Brain pericyte (primary cell): ENCODE measurements at places on chromosomes 2 and 18.

DNA sequence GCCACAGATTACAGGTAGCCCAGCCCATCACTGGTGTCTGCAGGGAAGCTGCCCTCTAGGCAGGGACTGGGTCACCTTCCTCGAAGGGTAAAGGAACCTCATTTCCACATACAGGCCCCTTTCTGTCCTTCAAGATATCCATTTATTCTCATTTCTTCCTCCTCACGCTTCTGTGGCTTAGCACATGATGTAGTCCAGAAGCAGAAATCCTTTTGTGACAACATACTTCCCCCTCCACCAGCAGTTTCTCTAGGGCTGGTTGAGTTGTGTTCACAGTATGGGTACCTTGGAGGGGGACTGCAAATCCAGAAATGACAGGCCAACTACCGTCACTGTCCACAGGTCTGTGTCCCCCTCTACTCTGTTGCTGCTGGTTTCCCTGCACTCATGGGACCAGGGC lies 364.9 kb downstream of the ANAPC1 start:
- DNase-seq = no peak

DNA sequence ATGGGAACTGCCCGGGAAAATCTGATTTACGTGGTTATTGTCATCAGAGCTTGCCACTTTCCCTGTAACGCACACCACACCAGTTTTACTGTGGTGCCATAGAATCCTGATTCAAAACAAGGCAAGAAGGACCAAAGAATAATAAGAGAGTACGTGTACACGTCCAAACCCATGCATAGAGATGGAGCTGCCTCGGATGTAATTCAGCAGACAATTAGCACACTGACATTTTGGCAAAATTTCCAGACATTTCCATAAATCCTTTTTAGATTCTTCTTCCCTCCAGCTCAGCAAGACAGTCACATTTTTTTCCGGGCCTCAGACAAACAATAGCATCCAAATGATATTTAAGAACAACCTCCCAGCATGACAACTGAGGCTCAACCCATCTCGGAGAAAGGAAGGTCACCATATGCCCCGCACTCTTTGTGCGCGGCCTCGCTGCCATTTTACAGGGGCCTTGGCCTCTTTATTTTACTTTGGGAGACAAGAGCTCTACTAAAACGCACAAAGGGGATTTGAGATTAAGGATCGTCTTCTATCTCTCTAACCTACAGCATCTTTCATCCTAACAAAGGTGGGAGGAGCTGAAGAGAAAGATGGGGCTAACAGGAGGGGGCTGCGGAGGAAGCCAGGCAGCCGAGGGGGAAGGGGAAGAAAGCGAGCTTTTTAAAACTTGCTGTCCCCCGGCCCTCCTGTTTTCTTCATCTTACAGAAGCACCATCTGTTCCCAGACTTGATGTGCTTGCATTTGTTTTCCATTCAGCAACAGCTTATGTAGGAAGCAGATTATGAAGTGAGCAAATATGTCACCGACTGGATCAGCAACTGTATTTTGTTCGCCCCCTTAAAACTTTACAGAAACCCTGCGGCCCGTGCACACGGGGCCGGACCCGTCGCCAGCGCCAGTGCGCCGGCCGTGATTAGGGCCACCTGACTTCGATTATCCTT lies 61.0 kb downstream of the CDCA7 start:
- no peak for DNase-seq

GRCh38 chr2:12766421-12766879 lies 49.7 kb downstream of the TRIB2 start:
- no peak for DNase-seq

GRCh38 chr2:207835805-207836204 lies 66.1 kb upstream of the FZD5 start:
- DNase-seq = no peak

DNA sequence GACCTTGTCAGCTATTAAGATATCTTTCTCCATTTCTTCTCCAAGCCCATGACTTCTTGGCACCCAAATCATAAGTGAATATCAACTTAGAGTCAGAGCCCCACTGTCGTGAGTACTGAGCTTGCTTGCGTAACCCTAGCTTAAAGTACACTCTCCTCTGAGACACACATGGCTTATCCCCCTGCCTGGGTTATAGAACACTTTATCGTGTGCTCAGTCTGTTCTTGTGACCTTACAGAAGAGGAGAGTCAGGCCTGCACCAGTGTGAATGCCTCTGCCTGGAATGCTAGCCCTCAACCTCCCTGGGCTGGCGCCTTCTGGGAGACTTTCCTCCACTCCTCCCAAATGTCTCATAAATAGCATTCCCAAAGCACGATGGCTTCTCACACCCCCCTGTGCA lies 79.3 kb downstream of the CEP192 start:
- no peak for DNase-seq

- DNase-seq = no peak
Measured at GRCh38 chr2:16134436-16135165, 194.3 kb downstream of the MYCN start.

DNA sequence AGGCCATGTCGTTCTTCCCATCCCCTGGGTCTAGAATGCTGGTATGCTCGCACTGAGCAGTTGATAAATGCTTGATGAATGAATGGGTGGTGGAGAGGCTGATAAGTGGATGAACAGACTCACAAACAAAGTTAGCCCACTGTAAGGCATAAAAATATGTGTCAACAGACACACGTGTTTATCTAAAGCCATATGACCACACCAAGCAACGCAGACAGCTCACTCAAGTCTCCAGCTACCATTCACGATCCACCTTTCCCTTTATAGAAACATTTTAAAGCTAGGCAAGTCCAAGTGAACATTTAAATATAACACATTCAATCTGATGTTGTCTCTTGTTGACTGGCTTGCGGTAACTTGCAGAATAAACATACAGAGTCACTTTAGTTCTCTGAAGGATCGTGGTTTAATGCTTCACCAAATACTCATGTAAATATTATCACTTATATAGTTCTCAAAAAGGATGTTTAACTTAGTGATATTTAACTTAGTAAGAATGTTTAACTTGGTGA lies 105.5 kb downstream of the NOL10 start:
- no peak for DNase-seq

DNA sequence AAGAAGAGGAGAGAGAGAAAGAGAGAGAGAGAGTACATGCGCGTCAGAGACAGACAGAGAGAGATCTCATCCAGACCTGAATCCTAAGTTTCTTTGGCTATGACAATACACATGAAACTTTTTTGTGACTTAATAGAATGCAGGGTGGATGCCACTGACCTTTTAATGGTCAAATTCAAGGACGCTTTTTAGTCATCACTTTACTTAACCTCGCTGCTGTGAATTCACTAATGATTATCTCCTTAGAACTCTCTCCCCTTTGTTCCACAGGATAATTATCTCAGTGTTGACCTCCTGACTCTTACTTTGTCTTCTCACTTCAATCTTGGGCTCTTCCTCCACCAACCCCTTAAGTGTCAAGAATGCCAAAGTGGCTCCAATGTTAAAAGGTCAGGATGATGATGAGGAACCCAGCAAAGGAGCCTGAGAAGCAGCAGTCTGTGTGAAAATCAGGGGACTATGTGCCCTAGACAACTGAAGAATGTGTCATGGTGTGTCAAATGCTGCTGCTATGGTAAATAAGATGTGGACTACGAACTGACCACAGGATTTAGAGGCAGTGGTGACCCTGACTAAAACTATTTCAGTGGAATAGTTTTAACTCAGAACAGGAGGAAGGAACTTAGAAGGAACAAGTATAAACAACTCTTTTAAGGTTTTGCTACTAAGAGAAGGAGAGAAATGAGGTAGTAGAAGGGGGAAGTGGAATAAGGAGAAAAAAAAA lies 382.1 kb downstream of the ZEB2 start:
- DNase-seq = no peak

- DNase-seq = no peak
Measured at GRCh38 chr18:70998490-70998889, 709.6 kb downstream of the SOCS6 start.

DNA sequence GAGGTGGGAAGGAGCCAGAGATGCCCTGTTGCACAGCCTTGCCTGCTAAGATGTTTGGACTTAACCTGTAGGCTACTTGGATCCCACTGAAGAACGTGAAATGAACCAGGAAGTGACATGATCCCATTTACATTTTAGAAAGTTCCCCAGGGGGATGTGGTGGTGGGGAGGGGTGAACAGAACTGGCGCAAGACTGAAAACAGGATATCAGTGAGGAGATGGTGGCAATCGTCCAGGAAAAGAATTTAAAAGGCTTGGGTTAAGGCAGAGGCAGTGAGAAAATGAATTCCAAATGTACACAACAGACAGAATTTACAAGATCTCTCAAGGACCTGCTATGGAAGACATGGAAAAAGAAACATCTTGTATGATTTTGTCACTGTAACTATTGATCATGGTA lies 42.3 kb downstream of the SULT1C2 start:
- DNase-seq = no peak

- no peak for DNase-seq
Measured at GRCh38 chr18:3874125-3874524, 424.2 kb downstream of the TGIF1 start.

- DNase-seq = peak; percentile 73
Measured at GRCh38 chr18:56890632-56891031, 239.5 kb downstream of the WDR7 start.

- no peak for DNase-seq
Measured at GRCh38 chr2:23556929-23557328, 171.9 kb downstream of the KLHL29 start.

DNA sequence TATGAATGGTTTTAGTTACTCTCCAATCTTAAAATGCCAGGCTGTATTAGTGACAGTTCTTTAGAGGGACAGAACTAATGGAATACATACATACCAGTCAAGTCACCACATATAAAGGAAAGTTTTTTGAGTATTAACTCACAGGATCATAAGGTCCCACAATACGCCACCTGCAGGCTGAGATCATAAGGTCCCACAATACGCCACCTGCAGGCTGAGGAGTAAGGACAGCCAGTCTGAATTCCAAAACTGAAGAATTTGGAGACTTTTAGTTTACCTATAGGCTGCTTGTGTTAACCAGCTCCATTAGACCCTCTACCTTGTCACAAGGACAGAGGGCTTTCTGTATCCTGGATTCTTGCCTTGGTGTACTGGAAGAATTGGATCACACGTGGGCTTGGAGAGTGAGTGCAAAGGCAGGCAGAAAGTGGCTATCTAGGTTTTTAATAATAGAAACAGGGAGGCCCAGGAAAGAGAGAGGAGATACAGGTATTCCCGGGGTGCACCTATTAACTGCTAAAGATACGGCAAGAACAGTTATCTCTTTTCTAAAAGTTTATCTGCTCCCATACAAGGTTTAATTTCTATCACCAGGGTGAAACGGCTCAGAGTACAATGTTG lies 234.9 kb upstream of the CYRIA start:
- no peak for DNase-seq

DNA sequence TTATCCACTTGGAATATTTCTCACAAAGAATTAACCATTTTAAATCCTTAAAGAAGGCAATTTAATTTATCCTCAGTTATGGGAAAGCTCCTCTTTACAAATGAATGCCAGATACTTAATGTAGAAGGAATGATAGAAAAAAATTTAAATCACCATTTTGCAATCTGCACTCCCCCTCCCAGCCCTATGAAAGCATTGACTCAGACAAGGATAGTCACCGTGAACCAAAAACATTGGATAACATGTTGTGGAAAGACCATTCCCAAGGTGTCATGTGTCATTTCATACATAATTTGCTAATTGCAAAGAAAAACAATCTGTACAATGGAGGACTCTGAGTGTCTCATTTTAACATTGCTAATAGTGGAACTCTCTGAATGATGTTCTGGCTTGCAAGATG lies 421.0 kb downstream of the TXNL1 start:
- no peak for DNase-seq

DNA sequence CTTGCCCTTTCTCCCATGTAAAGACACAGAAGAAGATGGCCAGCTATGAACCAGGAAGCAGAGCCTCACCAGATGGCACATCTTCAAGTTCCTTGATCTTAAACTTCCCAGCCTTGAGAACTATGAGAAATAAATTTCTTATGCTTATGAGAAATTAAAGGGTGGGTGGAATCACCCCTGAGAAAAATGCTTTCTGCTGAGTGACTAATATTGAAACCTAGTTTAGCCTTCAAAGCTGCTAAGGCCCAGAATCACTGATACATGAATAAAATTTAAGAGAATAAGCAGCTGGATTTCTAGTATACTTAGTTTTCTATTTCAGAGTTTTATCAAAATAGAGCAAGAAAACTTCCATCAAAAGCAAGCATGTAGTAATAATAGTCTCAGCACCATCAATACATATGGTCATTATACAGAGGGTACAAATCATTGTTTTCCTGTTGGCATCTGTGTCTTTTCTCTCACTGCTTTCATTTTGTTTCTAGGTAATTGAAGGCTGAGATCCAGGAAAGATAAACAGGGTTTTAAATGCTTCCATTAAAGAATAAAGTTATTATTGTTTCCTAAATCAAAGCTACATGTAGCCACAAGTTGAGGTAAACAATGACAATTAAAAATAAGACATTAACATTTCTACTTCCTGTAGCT lies 53.3 kb upstream of the COL5A2 start:
- no peak for DNase-seq

GRCh38 chr2:102839668-102840388 lies 78.0 kb downstream of the TMEM182 start:
- no peak for DNase-seq

DNA sequence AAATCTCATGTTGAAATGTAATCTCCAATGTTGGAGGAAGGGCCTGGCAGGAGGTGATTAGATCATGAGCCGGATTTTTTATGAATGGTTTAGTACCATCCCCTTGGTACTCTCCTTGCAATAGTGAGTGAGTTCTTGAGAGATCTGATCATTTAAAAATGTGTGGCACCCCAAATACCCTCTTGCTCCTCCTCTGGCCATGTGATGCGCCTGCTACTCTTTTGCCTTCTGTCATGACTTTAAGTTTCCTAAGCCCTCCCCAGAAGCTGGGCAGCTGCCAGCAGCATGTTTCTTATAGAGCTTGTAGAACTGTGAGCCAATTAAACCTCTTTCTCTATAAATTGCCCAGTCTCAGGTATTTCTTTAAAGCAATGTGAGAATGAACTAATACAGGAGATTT lies 72.6 kb upstream of the FIGN start:
- DNase-seq = no peak

DNA sequence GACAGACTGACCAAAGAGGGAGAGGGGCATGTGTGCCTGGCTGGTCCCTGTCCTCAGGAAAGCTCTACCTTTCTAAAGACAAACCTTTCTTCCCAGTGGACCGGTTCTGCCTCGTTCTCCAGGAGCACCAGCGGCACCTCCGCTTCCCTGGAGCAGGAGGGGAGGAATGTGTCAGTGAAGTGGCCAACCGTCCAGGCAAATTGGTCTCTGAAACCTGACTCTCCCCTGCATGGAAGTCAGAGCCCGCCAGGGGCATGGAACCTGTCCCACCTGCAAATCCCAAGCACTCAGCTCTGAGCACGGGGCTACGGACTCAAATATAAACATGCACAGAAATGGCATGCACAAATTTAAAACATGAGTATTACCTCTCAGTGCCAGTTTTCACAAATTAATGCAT lies 62.9 kb downstream of the COL6A3 start:
- DNase-seq = no peak

GRCh38 chr2:112547333-112547732 lies 5.1 kb downstream of the POLR1B start:
- DNase-seq = no peak

DNA sequence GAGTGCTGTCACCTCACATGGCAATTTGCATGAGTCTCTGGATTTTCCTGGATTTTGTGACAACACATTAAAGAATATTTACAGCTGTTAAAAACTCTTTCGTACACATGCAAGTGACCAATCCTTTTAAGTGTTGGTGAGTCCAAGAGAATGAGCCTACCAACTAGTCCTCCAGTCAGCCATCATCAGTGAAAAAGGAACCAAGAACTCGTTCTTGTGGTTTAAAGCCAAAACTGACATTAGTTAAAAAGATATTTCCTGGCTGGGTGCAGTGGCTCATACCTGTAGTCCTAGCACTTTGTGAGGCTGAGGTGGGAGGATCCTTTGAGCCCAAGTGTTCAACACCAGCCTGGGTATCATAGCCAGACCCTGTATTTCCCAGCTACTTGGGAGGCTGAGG lies 215.4 kb upstream of the ITGA4 start:
- DNase-seq = no peak
